ENCODE measurements at places on chromosomes 2 and 18.

- DNase-seq = no peak
These were observed 46.7 kb downstream of the LDLRAD4 start for GRCh38 chr18:13265008-13265910.

GRCh38 chr2:227696990-227697679 is 20.7 kb downstream of the SLC19A3 start:
- no peak for DNase-seq

- DNase-seq = no peak
These were observed 491 bp upstream of the SGO2 start for GRCh38 chr2:200525551-200525881.

DNA sequence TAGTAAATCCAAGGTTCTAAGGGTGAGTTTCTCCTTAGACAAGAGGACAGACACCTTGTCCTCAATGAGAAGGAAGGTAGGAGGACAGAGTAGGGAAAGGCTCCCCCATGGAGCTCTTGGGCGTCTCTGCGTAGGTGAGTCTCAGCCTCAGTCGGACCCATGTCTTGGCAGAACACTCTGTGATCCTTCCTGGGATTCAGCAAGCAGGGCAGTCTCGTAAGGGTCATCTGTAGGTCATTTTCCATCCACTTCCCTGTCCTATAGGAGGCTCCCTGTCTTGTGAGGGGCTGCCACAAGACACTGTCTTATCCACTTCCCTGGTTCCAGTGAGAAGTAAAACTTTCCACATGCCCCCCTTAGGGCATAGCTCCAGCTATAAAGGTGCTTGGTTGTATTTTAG is 122.6 kb upstream of the TWIST2 start:
- DNase-seq = no peak

- DNase-seq = peak; percentile 25
These were observed 86.6 kb downstream of the MARCO start for GRCh38 chr2:119028327-119029174.

- DNase-seq = no peak
These were observed 34.2 kb upstream of the NPAS2 start for GRCh38 chr2:100785626-100786296.

DNA sequence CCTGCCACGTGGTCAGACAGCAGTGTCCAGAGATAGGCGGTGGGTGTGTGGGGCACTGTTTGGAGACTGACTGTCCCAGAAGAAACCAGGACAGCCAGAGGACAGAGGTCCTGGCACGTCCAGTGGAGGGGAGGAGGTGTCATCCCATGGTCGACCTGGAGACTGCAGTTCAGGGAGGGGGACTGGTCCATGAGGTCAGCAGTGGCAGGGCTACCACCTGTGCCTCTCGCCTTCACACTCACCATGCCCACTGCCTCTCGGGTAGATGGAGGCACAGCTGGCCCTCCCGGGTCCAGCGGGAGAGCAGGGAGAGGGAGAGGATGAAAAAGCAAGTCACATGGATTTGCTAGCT is 53.9 kb downstream of the INHBB start:
- DNase-seq = no peak

DNA sequence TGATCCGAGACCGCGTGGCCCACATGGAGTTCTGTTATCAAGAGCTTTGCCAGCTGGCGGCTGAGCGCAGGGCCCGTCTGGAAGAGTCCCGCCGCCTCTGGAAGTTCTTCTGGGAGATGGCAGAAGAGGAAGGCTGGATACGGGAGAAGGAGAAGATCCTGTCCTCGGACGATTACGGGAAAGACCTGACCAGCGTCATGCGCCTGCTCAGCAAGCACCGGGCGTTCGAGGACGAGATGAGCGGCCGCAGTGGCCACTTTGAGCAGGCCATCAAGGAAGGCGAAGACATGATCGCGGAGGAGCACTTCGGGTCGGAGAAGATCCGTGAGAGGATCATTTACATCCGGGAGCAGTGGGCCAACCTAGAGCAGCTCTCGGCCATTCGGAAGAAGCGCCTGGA is 94.5 kb upstream of the EML6 start:
- no peak for DNase-seq

DNA sequence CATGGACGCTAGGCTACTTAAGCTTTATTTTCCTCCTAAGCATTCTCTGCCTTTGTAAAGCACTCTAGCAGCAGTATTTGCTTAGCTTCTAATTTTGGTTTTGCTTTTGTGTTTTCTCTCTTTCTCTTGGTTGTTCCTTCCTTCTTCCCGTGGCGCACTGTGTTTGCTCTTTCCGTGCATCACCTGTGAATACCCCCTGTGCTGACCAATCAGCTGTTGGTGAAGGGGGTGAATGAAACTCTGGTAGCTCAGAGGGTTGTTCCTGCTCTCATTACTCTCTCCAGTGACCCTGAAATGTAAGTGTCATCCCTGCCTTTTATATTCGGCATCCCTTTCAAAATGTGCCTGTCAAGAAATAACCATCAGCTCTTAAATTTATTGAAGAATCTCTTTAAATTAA is 45.5 kb upstream of the TNFRSF11A start:
- peak; percentile 39 for DNase-seq

DNA sequence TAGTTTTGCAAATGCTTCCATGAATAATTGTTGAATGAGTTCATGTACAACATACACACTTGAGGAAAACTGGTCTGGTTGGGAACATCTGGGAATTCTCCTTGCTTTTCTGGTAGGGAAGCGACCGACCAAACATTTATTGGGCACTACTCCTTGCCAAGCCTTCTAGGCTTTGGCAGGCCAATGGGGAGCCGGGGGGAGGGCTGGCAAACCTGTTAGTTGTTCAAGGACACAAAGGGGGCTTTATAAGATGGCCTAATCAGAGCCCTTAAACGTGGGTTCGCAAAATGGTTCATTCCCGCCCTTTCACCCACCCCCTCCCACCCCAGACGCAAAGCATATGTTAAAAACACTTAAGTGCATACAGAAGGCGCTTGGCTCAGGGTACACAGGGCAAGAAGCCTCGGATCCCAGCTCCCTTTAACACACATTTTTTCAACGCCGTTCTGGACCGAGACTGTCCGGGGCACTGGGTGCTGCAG is 844 bp upstream of the VSNL1 start:
- DNase-seq = peak; percentile 74

GRCh38 chr2:149080099-149080498 is 41.6 kb downstream of the LYPD6B start:
- DNase-seq = no peak
